HL-60 (cell line): ENCODE measurements at places on chromosomes 7 and 10.

DNA sequence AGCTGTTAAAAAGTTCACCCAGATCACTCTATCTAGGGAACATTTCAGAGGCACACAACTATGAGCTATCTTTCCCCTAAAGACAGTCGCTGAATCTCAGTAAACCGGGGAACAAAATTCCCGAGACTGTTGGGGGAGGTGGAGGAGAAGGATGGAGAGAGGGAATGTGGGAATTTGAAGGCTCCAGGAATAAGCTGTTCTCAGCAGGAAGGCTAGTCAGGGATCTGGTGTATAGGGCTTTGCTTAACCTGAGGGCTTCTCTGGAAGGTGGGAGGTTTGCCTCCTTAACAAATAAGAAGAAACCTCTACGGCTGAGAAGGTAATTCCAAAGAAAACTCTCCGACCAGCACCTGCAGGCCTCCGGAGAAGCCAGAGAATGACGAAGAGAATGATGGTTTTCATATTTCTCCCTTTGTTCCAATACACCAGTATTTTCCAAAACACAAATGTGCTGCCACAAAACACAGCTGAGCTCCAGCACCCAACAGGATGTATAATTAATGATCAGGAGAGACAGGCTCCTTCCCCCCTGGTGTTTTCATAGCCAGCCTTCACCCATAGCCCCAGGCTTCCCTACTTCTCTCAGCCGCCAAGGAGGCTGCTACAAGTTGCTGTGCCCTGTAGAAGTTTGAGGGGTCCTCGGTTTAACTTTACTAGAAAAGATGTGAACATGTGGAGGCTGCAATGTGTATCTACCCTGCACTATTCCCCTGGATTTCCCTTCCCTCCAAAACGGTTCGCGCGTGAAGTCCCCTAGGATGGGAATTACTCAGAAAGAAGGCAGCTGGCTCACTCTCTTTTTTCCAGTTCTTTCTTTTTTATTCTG is 2.0 kb downstream of the KCNMA1 start:
- DNase-seq: no peak

- no peak for DNase-seq
Measured at GRCh38 chr10:85741626-85742300, 624.8 kb downstream of the GRID1 start.

DNA sequence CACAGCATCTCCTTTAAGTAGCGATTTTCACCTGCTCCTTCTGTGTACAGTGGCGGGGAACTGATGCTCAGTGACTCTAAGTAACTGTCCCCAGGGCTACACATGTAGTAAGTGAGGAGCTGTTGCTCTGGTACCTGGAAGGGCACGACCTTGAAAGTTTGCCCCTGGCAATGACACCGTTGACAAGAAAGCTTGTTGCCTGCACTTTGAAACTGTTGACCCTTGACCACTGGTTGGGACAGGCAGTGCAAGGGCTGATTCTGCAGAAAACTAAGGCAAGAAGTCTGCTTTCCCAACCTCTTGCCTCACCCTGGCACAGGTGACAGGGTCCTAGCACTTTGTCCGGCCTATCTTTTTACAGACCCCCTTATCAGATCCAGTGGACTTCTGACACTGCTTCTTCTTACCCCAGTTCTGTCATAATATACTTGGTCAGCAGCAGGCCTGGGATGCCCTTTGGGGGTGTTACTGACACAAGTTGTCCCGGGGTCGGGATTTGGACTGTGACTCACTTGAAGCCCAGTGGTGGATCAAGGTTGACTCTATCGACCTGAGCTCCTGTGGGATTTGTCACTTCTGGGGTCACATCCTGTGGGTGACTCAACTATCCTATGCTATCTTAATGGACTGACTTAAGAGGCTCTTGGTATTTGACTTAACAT is 5.8 kb downstream of the ACSL5 start:
- DNase-seq: no peak

DNA sequence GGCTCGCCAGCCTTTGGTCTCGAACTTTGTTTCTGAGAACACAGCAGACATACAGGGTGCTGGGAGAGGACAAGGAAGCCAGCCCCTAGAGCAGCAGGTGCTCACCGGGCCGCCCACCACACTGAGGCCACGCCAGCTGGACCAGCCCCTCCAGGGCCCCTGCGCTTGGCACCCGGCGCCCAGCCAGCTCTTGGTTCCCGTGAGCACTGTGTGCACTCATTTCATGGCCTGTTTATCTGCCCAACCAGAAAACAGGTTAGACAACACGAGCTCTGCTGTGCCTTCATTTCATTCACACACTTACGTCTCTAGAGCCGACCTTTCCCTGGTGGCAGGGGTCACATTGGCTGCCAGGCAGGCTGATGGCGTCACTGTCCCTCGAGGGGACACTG is 104.0 kb downstream of the CYTH3 start:
- no peak for DNase-seq

- DNase-seq: no peak
Measured at GRCh38 chr7:156635529-156636385, 4.8 kb upstream of the RNF32 start.

DNA sequence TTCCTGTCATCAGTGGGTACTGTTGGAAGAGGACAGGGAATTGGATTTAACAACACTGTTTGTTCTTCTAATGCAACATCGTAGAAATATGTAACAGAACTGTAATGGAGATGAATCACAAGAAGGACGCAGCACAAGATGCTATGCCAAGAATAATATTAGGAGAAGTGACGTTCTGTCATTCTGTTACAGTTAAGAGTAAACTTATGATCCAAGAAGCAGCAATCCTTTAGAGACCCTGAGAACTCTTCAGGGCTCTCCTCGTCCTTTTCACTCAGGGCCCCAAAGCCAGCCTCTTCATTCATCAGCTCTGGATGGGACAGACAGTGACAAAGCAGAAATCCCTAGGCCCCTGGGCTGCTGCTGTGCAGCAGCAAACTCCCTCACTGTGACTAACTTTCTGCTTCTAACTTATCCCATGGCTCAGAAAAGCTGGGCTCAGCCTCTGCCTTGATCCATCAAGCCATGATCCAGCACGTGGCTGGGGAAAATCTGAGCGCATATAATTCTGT is 8.7 kb upstream of the IL6 start:
- no peak for DNase-seq

GRCh38 chr7:105278973-105279687 is 109.6 kb downstream of the SRPK2 start:
- no peak for DNase-seq

DNA sequence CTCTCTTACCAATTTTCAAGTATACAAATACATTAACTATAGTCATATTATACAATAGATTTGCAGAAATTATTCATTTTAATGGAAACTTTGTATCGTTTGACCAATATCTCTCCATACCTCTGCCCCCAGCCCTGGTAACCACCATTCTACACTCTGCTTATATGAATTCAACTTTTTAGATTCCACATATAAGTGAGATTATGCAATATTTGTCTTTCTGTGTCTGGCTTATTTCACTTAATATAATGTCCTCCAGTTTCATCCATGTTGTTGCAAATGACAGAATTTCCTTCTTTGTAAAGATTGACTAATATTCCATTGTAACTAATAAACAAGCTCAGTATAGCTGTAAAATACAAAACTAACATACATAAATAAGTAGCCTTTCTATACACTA is 55.4 kb downstream of the A1CF start:
- DNase-seq: no peak

- no peak for DNase-seq
Measured at GRCh38 chr7:152902870-152903860, 143.6 kb downstream of the ACTR3B start.

DNA sequence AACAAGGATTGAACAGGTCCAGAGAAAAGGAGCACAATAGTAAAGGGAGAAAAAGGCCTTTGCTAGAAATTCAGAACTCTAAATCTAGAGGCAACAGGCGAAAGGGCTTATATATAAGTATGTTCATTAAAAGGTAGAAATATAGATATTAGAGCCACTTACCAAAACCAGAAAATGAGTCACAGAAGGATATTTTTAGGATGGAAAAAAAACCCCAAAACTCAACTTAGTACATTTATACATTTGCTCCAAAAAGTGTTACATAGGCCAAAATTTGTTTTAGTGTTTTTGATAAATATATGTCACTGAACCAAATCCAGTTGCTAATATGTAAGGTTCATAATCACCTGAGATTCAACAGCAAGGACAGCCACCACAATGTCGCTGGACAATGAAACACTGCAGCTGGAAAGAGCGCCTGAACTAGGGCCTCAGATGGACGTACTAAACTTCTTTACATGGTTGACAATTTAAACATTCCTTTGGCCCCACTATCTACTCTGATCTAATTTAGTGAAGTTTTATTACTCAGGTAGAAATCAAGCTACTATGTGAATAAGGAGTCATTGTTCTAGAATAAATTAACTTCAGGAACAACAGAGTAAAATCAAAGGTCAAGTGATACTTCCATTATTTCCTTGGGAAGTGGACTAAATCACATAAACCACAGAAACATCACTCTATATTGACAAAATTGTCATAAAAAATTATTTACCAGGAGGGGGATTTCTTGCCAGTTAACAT is 10.9 kb downstream of the FAM3C start:
- DNase-seq: no peak

- no peak for DNase-seq
Measured at GRCh38 chr10:794382-794956, 105.0 kb upstream of the DIP2C start.

DNA sequence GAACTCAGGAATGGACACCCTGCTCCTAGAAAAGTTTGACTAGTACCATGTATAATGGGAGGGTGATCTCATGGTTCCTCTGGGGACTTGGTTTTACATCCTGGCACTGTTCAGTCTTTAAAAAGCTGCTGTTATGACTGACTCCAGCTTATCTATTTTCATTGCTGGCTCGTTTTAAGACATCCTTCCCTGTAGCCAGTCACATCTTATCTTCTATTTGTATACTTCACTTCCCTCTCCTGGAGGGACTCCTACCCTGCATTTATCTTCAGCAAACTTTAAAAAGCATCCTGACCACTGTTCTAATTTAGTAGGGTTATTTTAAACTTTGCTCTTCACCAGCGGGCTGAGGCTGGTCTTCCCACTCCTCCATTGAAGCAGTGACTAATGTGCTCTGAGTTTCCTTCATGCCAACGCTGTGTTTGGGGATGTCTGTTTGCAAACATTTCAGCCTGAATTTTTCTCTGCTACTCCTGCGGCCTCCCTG is 72.9 kb upstream of the ARMC3 start:
- DNase-seq: no peak

- no peak for DNase-seq
Measured at GRCh38 chr7:120941064-120941463, 9.5 kb upstream of the ING3 start.

DNA sequence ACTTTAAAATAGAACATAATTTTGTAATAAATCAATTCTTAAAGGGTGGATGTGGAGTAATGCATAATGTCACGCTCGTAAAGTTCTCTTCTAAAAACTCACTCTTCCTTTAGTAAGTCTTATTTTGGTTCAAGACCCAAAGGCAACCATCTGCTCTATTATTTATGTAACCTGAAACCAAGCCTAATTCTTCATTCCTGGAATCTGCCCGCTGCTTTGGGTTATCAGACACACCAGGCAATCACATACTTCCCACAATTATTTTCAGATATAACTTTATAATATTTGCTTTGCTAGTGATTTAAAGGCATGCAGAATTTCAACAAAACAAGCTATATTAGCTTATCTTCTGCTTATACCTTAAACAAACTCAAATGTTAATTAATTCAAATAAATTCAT is 39.0 kb downstream of the RAB11FIP2 start:
- DNase-seq: no peak

- peak; percentile 75 for DNase-seq
Measured at GRCh38 chr10:95906677-95907455, 909 bp upstream of the CC2D2B start.

- peak; percentile 1 for DNase-seq
Measured at GRCh38 chr10:61164458-61165160, 220.6 kb upstream of the RHOBTB1 start.

GRCh38 chr7:7478569-7478968 is 57.1 kb downstream of the COL28A1 start:
- no peak for DNase-seq

DNA sequence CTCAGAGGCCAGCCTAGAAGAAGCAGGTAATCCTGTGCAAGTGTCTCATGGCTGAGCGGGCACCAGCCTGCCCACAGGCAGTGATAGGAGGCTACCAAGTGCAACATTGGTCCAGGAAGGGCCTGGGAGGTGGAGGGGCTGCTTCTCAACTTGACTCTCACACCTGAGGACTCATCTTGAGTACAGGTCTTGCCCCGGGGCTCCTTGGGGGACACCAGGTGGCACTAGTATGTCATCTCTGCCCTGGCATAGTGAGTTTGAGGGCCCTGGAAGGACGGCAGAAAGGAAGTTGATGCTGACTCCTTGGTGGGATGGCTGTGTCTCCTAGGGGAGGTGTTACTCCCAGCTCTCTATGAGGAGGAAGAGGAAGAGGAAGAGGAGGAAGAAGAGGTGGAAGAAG is 2.3 kb downstream of the CCDC136 start:
- DNase-seq: no peak

DNA sequence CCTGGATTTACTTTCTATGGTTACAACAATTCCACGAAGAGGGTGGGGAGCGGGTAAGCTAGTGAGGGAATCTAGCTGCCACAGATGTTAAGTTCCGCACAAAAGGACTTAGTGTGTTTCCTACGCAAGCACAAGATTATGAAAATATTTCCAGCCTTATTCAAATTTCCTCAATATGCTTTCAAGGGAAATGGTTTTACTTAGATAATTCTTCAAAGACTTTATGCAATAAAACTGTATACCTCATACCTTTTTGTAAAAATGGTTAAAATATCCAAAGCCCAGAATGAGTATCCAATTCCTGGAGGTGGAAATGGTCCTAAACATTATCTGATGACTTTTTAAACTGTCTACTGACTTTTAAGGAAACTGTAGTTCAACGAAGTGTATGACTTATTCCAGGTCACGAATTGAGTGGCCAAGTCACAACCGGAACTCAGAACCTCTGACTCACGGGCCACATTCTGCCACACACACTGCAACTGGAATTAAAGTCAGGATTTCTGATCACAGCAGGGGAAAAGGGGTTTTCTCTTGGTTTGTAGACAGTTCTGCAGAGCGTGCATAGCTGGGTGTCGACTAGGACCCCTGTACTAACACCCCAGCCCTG is 20.2 kb upstream of the INSIG1 start:
- no peak for DNase-seq

DNA sequence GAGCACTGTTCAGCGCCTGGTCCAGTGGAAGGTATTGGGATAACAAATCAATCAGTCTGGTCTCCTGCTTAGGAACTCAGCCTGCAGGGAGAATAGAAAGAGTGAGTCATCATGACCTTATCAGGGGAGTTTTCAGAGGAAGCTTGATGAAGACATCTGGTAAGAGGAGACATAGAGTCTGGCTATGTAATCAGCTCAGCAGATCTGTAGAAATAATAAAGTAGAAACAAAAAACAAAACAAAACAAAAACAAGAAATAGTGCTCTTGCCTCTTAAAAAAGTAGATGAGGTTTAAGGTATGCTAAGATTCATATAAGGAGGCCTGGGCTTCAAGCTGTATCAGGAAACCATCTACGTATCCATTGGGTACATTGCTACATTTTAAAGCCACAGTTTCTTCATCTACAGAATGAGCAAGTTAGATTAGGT is 14.4 kb downstream of the TAS2R41 start:
- DNase-seq: no peak

GRCh38 chr7:95479992-95480624 is 5.6 kb upstream of the ASB4 start:
- no peak for DNase-seq
